ENCODE measurements at places on chromosomes 6 and 20. TPM values are rescaled to one million over a fixed set of nuclear protein-coding genes. Genes with fewer than 3 reads are reported as not detected.
A peak's percentile ranks its signal among the peaks of the same experiment; 100 is the strongest.

Gene SRMS
- not detected for total RNA-seq

DNA sequence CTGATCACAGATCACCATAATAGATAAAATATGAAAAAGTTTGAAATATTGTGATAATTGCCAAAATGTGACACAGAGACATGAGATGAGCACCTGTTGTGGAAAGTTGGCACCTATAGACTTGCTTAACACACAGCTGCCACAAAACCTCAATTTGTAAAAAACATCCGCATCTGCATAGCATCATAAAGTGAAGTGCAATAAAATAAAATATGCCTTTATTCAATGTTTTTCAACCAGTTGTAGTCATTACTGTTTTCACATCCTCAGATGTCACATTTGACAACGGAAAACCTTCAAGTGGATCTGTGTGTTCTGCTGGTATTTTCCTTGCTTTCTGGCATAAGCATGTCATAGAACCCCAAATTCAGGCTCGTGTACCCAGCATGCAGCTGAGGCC, 50.2 kb upstream of the IFNGR1 start:
- DNase-seq: no peak

Gene PIGU
- total RNA-seq: 21.7 TPM

- DNase-seq: peak; percentile 57
Observed at GRCh38 chr6:63963769-63964315, 328.2 kb downstream of the PHF3 start.

Gene RANBP9
- 34.8 TPM for total RNA-seq

DNA sequence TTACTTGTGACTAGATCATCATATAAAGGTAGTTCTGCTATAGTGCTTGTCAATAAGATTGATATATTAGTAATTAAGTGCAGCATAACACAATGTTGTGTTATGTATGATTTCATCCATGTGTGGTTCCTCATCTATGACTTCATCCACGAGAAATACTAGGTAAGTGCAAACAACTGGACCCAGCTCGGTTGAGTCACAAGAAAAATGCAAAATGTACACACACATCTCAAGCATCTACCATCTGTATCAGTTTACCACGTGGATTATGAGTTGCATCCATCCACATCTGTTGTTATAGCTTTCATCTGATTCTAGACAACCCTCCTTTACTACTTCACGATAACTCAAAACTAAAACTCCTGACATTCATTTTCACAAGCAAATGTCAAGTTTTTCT, 517.0 kb upstream of the CITED2 start:
- DNase-seq: no peak

GRCh38 chr20:29443819-29444218, 1813.6 kb upstream of the DEFB115 start:
- no peak for DNase-seq

DNA sequence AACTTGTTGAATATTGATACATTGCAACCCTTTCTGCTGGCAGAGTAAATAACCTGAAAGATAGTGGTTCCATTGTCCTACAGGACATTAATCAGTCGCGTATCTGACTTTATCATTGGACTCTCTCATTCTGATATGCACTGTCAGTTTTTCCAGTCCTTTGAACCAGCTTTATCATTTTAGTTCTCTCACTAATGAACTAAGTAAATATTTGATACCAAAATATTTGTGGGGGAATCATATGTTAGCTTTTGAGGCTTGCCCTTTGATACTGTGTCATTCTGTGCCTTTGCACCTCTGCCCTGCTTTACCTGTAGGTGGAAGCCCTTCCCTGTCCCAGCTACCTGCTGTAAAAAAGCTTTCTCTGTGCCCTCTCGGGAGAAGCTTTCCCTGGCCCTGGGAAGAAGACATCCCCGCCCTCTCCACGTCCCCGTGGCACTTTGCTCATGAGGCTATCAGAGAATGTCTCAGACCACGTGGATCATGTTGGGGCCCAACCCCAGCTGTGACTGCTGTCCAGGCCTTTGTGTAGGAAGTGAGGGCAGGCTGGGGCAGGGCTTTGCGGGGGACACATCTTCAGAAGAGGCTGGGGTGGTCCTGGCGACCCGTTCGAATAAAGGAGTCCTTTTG, 117.8 kb upstream of the NXT1 start:
- no peak for DNase-seq

- DNase-seq: no peak
Observed at GRCh38 chr6:74851596-74851995, 354.3 kb downstream of the COL12A1 start.

- no peak for DNase-seq
Observed at GRCh38 chr6:13924146-13924948, 405 bp upstream of the RNF182 start.

DNA sequence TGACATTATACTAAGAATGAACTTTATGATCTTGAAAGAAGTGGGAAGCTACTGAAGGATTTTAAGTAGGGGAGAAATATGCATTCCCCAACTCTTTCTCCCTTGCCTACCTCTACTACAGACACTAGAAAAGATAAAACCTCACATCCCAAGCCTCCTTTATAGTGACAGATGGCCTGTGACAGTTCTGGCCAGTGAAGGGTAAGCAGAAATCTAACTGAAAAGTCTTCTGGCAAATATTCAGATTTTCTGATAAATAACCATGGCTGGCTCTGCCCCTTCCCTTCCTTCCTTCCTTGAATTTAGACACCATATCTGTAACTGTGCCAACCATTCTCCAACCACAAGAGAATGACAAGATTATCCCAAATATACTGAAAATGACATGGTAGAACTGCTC, 10.2 kb upstream of the BEND6 start:
- DNase-seq: no peak

Gene C20orf96
- 8.9 TPM for total RNA-seq

Gene ADGRG6
- total RNA-seq: 32.0 TPM

DNA sequence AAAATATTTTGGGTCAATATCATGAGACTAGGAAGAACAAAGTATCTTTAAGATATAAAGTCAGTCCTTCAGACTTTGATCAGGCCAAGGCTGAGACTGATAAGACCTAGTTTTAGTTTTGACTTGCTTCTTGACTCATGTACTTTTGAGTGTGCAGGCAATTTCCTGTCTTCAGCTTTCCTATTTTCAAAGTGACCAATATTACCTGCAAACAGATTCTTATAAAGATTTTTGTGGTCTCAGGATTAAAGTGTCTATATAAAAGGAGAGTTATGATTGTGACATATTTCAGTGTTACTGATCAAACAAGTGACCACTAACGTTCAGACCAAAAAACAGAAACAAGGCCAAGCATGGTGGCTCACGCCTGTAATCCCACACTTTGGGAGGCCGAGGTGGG, 36.0 kb upstream of the AKIRIN2 start:
- no peak for DNase-seq

GRCh38 chr20:34200023-34200422, 41.2 kb upstream of the ASIP start:
- DNase-seq: no peak

DNA sequence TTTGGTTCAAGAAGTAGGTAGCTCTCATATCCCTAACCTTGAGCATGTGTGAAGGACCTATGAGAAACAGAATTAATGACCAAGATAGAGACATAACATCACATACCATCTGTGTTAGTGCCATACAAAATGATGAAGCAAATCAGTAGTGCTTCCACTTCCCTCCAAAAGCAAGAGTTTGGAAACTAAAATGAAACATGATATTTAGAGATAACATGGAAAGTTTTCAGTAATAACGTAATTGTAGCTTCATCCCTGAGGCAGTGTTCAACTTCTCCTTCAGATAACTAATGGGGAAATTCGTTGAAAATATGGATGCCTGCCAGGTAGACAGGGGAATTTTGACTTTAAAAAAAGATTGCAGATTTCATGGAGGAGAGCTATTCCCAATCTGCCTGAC, 248.4 kb upstream of the IRAK1BP1 start:
- DNase-seq: no peak

GRCh38 chr6:41784581-41785171, 2.8 kb upstream of the TOMM6 start:
- no peak for DNase-seq

Gene HTR1E
- total RNA-seq: 0.61 TPM

Gene CRISP2
- 0.44 TPM for total RNA-seq

GRCh38 chr6:56370561-56371211, 123.3 kb upstream of the COL21A1 start:
- no peak for DNase-seq

- no peak for DNase-seq
Observed at GRCh38 chr20:10105046-10105445, 70.3 kb downstream of the ANKEF1 start.

DNA sequence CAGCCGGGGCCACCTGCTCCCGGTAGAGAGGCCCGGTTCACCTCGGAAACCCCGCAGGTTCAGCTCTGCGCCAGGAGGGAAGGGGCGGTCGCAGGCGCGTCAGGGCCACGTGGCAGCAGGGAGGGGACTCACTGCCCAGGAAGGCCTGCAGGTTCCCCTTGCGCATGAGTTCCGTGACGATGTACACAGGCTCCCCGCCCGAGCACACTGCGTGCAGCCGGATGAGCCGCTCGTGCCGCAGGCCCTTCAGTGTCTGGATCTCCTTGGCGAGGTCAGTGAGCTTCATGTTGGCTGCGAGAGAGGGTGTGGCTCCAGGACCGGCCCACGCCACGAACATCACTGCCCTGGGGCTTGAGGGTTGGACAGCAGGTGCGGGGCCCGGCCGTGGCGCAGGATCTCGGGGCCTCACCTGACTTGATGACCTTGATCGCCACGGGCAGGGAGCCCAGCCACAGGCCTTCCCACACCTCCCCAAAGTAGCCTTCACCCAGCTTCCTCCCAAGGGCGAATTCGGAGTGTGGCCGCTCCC, 4.9 kb upstream of the PTK6 start:
- no peak for DNase-seq

DNA sequence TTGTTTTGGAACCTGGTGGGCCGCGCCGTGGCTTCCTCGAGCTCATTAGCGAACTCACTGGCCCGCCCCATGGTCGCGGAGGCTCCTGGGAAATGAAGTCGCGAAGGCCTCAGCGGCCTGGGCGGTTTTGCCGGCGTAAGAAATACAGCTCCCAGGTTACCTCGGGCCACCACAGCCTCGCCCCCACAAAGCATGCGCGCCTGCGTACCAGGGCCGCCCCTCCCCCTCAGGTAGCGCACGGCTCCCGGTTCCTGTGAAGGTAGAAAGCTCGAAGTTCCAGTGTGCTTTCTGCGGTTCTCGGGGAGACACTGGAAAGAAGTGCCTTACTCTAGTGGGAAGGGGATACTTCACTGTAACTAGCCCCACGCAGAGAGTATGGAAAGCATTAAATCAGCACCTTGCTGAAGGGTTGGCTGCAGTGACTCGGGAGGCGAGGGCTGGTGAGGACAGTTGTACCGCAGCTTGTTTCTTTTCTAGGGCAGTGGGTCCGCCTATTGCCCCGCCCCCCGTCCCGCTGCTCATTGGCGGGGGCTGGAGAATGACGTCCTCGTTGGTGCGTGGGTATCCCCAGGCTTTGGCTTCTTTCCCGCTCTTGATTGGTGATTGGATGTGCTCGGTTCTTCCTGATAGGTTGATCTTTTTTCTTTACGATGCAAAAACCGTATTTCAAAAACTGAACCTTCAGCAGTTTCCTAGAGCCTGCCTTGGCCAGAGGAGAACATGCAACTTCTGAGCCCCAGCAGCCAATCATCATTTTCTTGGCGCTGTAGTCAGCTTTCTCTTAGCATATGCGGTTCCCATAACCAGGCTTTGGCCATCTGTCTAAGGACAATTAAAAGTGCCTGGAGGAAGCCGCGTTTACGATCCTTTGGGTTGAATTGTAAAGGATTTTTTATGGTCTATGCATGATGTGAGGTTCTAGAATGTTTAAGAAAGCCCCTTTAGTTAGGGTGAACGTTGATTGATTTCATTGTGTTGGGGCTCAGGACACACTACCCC, at the start of gene CDK19:
Gene CDK19, minus strand, starts transcription at position 59 of the 999 bp plus-strand sequence. CDS start 333 bp downstream, outside the sequence.
- peak; percentile 96 for DNase-seq
